Activated CD4-positive, alpha-beta T cell treated with anti-CD3 and anti-CD28 coated beads for 48 hours (primary cell): ENCODE measurements at places on chromosomes 2 and 18.

- DNase-seq, result no peak
These were observed 30.2 kb downstream of the GLI2 start for GRCh38 chr2:120765678-120766469.

DNA sequence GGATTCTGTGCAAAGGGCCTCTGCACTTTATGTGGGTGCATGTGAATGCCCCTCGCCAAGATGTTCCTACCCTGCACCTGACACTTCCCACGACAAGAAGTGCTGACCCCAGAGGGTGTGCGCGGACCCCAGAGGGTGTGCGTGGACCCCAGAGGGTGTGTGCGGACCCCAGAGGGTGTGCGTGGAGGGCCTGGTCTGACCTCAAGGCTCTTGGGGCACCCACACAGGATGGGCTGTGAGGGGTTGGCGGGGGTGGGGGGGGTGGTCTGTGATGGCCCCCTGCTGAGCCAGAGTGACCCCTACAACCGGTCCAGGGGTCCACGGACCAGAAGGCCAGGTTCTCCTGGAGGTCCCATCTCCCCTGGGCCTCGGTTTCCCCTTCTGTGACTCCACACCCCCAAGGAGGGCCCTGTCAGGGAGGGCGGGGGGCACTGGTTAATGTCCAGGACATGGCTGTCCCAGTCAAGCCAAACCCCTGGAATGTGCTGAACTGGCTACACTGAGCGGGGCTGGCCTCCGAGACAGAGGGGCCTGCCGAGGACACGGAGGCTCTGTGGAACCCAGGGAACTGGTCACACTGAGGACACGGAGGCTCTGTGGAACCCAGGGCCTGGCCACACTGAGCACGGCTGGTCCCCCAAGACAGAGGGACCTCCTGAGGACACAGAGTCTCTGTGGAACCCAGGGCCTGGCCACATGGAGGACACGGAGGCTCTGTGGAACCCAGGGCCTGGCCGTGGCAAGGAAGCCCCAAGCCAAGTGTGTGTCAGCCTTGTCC, 3.1 kb downstream of the NEU4 start:
- no peak for DNase-seq

GRCh38 chr2:222142027-222142426, 156.8 kb downstream of the PAX3 start:
- no peak for DNase-seq

DNA sequence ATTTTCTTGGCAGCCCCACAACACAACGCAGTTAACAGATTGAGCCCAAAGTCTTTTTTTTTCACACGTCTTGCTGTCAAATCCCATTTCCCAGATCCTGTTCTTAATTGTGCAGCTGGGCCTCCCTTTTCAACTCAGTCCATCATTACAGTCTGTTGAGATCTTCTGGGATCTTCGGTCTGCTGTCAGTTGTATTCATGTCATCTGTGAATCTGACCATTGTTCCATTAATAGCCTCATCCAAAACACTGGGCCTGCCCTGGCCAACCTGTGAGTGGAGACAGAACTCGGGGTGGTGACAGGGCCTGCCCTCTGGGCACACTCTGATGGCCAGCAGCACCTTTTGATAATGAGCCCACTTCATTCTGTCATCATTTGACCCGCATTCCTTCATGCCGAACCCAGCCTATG, 39.7 kb upstream of the SEMA4C start:
- DNase-seq, result no peak

GRCh38 chr2:160125828-160126227, 63.4 kb upstream of the PLA2R1 start:
- no peak for DNase-seq

- DNase-seq, result no peak
These were observed 3.5 kb downstream of the DCDC2C start for GRCh38 chr2:3706892-3707291.

DNA sequence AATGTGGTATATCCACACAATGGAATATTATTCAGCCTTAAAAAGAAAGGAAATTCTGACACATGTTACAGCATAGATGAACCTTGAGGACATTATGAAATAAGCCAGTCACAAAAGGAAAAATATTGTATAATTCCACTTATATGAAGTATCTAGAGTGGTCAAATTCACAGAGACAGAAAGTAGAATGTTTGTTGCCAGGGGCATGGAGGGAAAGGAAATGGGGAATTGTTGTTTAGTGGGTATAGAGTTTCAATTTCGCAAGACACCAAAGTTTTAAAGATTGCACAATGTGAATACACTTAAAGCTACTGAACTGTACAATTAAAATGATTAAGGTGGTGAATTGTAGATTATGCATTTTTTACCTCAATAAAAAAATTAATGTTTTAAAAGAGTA, 92.9 kb downstream of the TXNL1 start:
- DNase-seq, result no peak
